Fibroblast of pulmonary artery (primary cell): ENCODE measurements at places on chromosomes 1 and 21.

- no peak for DNase-seq
These were observed 19.7 kb upstream of the CCDC27 start for GRCh38 chr1:3732434-3733093.

DNA sequence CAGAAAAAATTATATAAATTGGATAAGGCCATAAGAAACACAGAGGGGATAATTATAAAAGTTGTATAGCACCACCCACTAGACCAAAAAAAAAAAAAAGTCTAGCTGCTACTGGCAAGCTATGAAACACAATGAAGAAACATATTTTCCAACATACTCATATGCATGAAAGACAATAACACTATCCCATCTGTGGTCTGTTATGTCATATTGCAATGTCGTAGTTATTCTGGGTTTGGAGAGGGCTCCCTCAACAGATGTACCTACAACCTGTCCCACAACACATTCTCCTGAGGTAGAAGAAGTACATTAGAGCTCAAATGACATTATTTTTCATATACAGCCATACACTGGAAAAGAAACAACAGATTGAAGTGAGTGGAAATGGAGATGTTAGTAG, 517.6 kb upstream of the ADGRL4 start:
- peak; percentile 9 for DNase-seq

DNA sequence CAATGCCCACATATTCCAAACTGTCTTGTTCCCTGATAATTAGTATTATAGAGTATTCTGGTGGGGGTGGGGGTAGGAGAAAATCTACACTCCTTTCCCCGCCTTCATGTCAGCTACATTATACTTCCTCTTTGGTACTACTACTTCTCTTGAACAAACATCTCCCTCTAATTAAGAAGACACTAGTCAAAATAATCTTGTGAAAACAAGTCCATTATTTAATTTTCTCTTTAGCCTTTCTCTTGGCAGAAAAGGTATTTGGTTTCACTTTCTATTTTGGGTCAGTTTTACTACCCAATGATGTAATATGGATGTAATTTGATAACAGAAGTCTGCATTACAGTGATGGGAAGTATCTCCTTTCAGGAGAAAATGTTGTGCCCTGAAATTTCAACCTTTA, 22.5 kb downstream of the NTMT2 start:
- DNase-seq: peak; percentile 50

DNA sequence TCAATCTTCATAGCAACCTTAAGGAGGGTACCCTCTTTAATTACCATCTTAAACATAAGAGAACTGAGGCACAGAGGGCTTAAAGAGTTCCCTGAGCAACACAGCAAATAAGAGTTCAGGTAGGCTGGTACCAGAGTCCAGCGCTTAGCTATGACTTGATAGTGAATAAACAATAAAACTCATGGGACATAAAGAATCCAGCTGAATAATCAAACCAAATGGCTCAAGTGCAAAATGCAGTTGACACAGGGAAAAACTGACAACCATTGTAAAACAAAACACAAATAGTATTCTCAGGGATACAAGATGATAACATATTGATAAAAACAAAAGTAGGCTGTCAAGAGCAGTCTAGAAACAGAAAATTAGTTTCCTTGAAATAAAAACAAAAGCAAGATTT, 176.9 kb upstream of the HMGB4 start:
- no peak for DNase-seq

GRCh38 chr1:175262621-175263020, 70.0 kb upstream of the KIAA0040 start:
- DNase-seq: peak; percentile 11

- no peak for DNase-seq
These were observed 48.7 kb downstream of the NPHP4 start for GRCh38 chr1:5943343-5944124.

- DNase-seq: no peak
These were observed 15.5 kb upstream of the FAM78B start for GRCh38 chr1:166182281-166182680.

DNA sequence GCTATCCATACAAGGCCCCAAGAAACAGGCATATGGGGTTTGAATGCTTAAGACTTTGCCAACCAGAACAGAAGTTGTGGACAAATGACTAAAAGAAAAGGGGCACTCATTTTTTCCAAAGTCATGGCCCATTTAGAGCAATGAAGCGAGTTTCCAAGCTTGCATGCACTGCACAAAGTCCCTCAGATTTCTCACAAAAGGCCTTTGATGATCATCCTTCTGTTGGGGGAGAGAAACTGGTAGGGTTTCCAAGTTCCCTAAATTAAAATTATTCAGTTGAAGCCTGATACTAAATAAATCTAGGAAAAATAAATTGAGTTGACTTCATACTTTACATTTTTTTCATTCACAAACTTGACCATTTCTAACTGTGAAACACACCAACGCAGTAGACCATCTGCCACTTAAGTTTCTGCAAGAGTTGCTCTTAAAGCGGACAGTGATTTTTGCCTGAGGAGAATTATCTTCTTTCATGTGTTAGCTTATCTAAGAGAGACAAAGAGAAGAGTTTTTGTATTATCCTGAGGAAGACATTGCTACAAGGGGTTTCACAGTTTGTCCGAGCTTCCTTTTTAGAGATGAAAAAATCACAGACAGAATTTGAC, 139.2 kb downstream of the SEC16B start:
- DNase-seq: no peak

- peak; percentile 90 for DNase-seq
These were observed 34.6 kb downstream of the DNTTIP2 start for GRCh38 chr1:93844262-93845045.

DNA sequence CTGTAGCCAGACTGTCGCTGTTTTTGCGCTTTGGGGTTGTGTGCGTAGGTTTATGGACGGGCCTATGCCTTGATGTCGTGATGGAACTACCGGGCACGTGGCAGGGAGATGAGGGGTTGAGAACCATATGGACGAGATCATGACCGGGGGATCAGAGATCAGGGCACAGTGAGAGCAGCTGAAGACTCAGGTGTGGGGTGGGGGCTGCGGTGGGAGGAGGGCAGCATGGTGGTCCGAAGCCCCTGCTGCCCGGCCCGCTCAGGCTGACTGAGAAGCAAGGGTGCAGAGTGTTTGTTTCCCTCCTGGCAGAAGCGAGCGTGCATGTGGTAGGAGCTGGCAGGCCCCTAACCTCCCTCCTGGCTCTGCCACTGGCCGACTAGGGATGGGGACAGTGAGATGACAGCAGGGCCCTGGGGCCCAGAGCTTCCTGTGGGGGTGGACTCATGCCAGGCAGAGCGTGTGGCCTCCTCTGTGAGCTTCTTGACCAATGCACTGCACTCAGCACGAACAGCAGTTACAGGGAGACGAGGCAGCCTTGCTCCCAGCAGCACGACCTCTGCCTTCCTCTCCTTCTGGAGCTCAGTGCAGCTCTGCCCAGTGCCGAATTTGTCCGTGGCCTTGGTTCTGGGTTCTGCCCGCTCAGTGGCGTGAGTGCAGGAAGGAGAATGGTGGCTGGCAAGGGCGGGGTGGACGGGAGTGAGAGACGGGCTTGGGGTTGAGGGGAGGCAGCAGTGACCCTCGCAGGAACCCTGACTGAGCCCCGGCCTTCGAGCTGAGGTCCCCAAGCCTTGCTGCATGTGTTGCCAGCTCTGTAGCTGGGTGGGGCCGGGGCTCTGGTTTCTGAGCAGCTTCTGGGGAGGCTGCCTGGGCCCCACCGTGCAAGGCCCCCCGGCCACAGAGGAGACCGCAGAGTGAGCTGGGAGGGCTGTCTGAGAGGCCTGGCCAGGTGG, 22.2 kb upstream of the LRRC3 start:
- DNase-seq: no peak

GRCh38 chr1:208615371-208615770, 371.2 kb upstream of the PLXNA2 start:
- DNase-seq: no peak

GRCh38 chr1:221781102-221781755, 39.3 kb upstream of the DUSP10 start:
- no peak for DNase-seq

DNA sequence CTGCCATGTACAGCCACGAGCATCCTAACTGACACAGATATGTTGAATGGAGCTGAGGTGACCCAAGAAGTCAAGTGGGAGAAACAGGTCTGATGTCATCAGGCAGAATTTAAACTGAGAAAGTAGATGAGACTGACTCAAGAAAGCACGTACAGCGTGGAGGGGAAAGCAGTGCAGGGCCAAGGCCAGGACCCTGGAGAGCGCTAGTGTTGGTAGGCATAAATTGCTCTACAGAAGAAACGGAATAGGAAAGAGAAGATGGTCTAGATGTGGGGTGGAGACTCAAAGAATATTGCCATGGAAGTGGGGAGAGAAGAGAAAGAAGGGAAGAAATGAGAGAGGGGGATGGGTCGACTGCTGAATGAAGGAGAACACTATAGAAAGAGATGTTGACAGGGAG, 45.3 kb upstream of the GJB5 start:
- peak; percentile 1 for DNase-seq

GRCh38 chr1:42266253-42267135, 68.5 kb downstream of the FOXJ3 start:
- no peak for DNase-seq
